ENCODE measurements at places on chromosomes 16 and 17. TPM values are rescaled to one million over a fixed set of nuclear protein-coding genes. Genes with fewer than 3 reads are reported as not detected.
A peak's percentile ranks its signal among the peaks of the same experiment; 100 is the strongest.

DNA sequence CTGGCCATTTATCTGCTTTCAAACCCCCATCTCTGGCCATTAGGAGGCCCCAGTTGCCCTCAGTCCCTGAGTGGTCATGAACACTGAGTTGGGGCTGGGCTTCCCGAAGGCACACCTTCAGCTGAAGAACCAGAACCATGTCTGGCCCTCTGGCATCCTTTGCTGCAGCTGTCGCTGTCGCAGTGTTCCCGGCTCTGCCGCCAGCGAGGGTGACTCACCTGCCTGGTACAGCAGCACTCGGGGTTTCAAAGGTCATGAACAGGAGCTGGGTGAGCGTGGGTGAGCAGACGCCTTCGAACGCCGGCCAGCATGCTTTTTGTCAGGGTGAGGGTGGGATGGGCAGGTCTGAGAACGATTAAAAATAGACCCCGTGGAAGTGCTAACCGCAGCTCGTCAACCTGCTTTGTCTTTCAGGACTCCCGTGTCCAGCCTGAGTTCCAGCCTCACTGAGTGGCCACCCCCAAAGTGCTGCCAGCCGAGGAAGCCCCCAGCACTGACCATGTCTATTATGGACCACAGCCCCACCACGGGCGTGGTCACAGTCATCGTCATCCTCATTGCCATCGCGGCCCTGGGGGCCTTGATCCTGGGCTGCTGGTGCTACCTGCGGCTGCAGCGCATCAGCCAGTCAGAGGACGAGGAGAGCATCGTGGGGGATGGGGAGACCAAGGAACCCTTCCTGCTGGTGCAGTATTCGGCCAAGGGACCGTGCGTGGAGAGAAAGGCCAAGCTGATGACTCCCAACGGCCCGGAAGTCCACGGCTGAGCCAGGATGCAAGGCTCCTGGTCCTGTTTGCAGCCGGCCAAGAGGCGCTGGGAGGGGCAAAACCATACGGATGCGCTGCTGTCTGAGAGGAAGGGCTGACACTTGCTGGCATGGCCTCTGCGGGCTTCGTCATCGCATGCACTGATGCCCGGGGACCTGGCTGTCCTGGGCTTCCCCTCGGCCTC, 7.6 kb downstream of the SNN start:
- H3K27ac ChIP-seq, result peak overlapping the region; percentile 78
- no peaks in the 10 kb centered on the region for H3K27me3 ChIP-seq
- H3K4me1 ChIP-seq, result peaks cover 83% of the 10 kb centered on the region
- peaks cover 50% of the 10 kb centered on the region for H3K36me3 ChIP-seq
- DNase-seq, result peak; percentile 31
- no peak overlapping the region for H3K4me3 ChIP-seq

DNA sequence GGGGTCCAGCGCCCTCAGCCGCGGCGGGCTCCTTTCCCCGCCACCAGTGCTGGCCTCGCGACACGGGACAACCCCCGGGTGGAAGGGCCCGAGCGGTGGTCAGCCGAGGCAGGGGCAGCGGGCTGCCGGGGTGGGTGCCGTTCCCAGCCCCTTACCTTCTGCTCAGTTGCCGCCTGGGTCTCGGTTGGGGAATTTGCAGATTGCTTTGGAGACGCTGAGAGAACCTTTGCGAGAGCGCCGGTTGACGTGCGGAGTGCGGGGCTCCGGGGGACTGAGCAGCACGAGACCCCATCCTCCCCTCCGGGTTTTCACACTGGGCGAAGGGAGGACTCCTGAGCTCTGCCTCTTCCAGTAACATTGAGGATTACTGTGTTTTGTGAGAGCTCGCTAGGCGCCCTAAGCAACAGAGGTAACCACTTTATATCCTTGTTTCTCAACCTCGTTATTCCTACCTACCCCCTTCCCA, 381 bp downstream of the CTNS start:
- DNase-seq, result no peak
- H3K4me1 ChIP-seq, result peaks cover 40% of the 10 kb centered on the region
- H3K27ac ChIP-seq, result peak overlapping the region; percentile 100
- no peaks in the 10 kb centered on the region for H3K27me3 ChIP-seq

- no peaks in the 10 kb centered on the region for H3K27me3 ChIP-seq
- H3K27ac ChIP-seq, result no peak overlapping the region
- H3K36me3 ChIP-seq, result no peaks in the 10 kb centered on the region
- no peak overlapping the region for H3K4me3 ChIP-seq
- DNase-seq, result no peak
These were observed 17.3 kb downstream of the CDR2 start for GRCh38 chr16:22356930-22357634.

- H3K27me3 ChIP-seq, result no peaks in the 10 kb centered on the region
- peaks cover 67% of the 10 kb centered on the region for H3K4me1 ChIP-seq
- H3K36me3 ChIP-seq, result no peaks in the 10 kb centered on the region
- no peak overlapping the region for H3K4me3 ChIP-seq
- peak overlapping the region; percentile 89 for H3K27ac ChIP-seq
These were observed 303.8 kb downstream of the SEC14L1 start for GRCh38 chr17:77444628-77444983.

- H3K27me3 ChIP-seq, result no peaks in the 10 kb centered on the region
- H3K4me1 ChIP-seq, result peaks cover 5% of the 10 kb centered on the region
- no peak overlapping the region for H3K27ac ChIP-seq
- no peaks in the 10 kb centered on the region for H3K36me3 ChIP-seq
- H3K4me3 ChIP-seq, result no peak overlapping the region
These were observed 78.3 kb downstream of the DNAH17 start for GRCh38 chr17:78498848-78499247.

DNA sequence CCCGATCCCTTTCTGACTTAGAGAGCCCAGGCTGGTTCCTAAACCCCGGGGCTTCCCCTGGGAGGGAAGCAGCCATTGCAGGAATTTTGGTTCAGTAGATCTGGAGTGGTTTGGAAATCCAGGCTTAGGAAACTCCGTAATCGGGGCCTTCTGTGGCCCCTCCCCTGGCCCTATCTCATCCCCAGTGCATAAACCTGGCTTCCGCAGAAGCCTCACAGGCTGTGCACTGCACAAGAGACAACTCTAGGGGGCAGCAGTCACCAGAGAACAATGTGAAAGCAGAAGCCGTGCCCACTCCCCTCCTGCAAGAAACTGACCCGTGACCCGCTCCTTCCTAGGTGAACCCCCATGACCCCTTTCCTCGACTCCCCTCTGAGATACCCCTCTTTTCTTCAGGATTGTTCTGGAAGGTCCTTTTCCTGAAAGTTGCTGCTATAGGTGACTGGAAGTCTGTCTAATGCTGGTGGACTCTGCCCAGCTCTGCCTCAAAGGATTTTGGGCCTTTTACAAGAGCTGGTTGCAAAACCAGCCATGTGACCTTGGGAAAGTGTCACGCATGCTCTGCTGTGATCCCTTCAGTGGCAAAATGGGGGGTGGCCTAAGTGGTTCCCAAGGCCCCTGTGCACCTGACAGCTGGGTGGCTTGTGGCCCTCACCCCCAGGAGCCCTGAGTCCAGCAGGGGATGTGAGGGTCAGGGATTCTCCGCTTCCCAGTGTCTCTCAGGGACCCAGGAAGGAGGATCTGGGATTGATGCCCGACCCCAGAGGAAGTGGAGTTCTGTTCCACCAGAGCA, 14.4 kb downstream of the GUCY2D start:
- no peak for DNase-seq
- H3K36me3 ChIP-seq, result no peaks in the 10 kb centered on the region
- peaks cover 16% of the 10 kb centered on the region for H3K4me1 ChIP-seq
- H3K27ac ChIP-seq, result no peak overlapping the region
- H3K4me3 ChIP-seq, result peak overlapping the region; percentile 49
- peaks cover 21% of the 10 kb centered on the region for H3K27me3 ChIP-seq

- no peaks in the 10 kb centered on the region for H3K36me3 ChIP-seq
- no peak for DNase-seq
These were observed 398.8 kb upstream of the SALL1 start for GRCh38 chr16:51549836-51550235.

- H3K27me3 ChIP-seq, result no peaks in the 10 kb centered on the region
- no peaks in the 10 kb centered on the region for H3K36me3 ChIP-seq
- DNase-seq, result no peak
- no peak overlapping the region for H3K27ac ChIP-seq
- H3K4me1 ChIP-seq, result peaks cover 4% of the 10 kb centered on the region
These were observed 146.8 kb upstream of the SOX9 start for GRCh38 chr17:71974051-71974450.

DNA sequence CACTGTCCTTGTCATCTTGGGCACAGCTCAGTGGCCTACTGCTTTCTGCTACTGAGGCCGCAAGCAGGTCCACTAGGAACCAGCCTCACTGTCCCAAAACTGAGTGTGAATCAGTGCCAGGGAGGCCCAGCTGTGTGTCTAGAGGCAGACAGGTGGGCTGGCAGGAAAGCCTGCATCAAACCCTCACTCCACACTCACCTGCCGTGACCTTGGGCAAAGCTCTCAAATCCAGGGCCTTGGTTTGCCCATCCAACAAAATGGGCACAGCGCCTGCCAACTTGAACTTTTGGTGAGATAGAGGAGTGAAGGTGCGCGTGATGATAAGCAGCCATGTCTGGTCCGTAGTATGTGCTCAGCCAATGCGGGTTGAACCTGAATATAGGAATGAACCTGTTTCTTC, 14.8 kb downstream of the ATP2C2 start:
- DNase-seq, result no peak
- no peaks in the 10 kb centered on the region for H3K4me1 ChIP-seq
- H3K36me3 ChIP-seq, result no peaks in the 10 kb centered on the region
- no peaks in the 10 kb centered on the region for H3K27me3 ChIP-seq
- no peak overlapping the region for H3K27ac ChIP-seq
- H3K4me3 ChIP-seq, result no peak overlapping the region

DNA sequence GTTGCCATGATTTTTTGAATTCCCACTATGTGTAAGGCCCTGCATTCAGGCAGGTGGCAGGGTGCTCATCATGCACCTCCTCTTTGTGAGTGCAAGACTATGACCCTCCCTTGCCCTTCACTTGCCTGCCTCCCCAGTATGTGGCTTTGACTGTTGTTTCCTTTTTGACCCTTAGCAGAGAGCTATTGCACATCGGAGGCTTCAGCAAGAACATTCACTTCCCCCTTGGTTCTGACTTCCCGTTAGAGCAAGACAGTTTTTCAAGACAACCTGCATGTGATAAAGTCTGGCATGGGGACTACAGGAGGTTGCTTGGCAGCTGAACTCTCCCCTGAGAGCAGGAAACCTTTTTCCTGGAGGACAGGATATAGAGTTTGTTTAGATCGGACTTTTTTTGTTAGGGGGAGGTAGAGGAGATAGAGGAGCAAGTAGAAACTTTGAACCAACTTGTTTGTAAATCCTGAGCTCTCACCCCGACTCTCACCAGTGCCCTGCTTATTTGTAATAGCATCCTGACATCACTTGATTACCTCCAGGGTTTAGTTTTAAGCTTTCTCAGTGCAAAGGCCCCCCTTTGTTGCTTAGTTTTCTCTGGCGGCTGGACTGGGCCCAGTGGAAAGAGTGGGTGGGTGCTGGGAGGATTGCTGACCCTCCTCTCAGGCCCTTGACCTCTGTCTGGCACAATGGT, 34.3 kb downstream of the LIMD2 start:
- peak; percentile 38 for DNase-seq
- H3K4me1 ChIP-seq, result peaks cover 32% of the 10 kb centered on the region
- no peak overlapping the region for H3K4me3 ChIP-seq
- H3K27me3 ChIP-seq, result no peaks in the 10 kb centered on the region
- H3K27ac ChIP-seq, result no peak overlapping the region

- DNase-seq, result no peak
- H3K27me3 ChIP-seq, result no peaks in the 10 kb centered on the region
- no peak overlapping the region for H3K27ac ChIP-seq
- H3K36me3 ChIP-seq, result no peaks in the 10 kb centered on the region
These were observed 343.2 kb upstream of the MAF start for GRCh38 chr16:79943736-79944135.

DNA sequence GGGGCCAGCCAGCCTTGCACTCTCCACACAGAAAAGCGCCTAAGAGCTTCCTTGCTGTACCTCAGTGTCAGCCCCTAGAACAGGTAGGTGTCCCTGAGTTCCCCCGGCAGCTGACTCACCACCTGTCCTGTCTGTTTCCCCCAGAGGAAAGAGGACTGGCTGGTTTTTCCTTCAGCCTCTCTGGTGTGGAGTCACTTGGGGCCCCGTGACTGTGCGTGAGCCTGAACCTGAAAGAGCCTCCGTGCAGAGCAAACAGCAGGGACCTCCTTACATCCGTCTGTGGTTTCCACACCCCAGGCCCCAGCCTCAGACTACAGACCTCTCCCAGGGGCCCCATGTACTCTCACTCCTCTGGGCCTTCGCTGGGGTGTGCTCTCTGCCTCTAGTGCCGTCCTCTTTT, 87.8 kb downstream of the GNAO1 start:
- H3K4me1 ChIP-seq, result peaks cover 10% of the 10 kb centered on the region
- H3K4me3 ChIP-seq, result no peak overlapping the region
- DNase-seq, result no peak
- H3K27me3 ChIP-seq, result no peaks in the 10 kb centered on the region
- H3K36me3 ChIP-seq, result no peaks in the 10 kb centered on the region

GRCh38 chr16:16062023-16062937, 112.9 kb downstream of the ABCC1 start:
- no peak overlapping the region for H3K4me3 ChIP-seq
- H3K36me3 ChIP-seq, result no peaks in the 10 kb centered on the region
- no peaks in the 10 kb centered on the region for H3K27me3 ChIP-seq
- H3K27ac ChIP-seq, result no peak overlapping the region
- DNase-seq, result no peak

DNA sequence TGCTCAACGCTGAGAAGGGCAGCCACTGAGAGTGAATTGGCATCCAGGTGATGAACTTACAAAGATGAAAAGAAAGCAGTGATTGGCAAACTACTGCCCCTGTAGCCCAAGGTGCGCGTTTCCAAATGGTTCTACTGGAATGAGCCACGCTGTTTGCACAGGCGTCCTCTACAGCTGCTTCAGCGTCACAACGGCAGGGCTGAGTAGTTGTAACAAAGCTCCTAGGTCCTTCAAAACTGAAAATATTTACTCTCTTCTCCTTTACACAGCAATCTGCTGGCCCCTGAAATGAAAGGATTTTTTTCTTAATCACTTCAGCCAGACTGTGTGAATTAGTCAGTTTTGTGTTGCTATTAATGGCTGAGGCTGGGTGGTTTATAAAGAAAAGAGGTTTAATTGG, 107.2 kb upstream of the FOXF1 start:
- no peak overlapping the region for H3K27ac ChIP-seq
- no peak for DNase-seq
- no peaks in the 10 kb centered on the region for H3K4me1 ChIP-seq
- no peaks in the 10 kb centered on the region for H3K36me3 ChIP-seq
- no peak overlapping the region for H3K4me3 ChIP-seq
- peaks cover 16% of the 10 kb centered on the region for H3K27me3 ChIP-seq

GRCh38 chr17:8489841-8490240, 54.2 kb downstream of the NDEL1 start:
- no peak for DNase-seq
- H3K27ac ChIP-seq, result no peak overlapping the region
- no peak overlapping the region for H3K4me3 ChIP-seq
- no peaks in the 10 kb centered on the region for H3K27me3 ChIP-seq
- peaks cover 98% of the 10 kb centered on the region for H3K36me3 ChIP-seq
- no peaks in the 10 kb centered on the region for H3K4me1 ChIP-seq

MAP2K6 gene
- total RNA-seq, result 2.0 TPM

CHST4 gene
- not detected for total RNA-seq

PTGES3L gene
- total RNA-seq, result 42.3 TPM

TUBG2 gene
- 16.4 TPM for total RNA-seq

RHBDL1 gene
- total RNA-seq, result 2.5 TPM

ALDOC gene
- 287 TPM for total RNA-seq
